Stimulated activated CD8-positive, alpha-beta memory T cell treated with anti-CD3 and anti-CD28 coated beads, Interleukin-2, amount 100 ng/mL, for 1 hour (primary cell): ENCODE measurements at places on chromosomes 7 and 10.

GRCh38 chr7:133705596-133705995 lies 421.5 kb upstream of the LRGUK start:
- DNase-seq: no peak

GRCh38 chr7:130667593-130668257 lies 823 bp downstream of the COPG2 start:
- no peak for DNase-seq

- no peak for DNase-seq
Measured at GRCh38 chr10:91190388-91190870, 30.0 kb upstream of the PCGF5 start.

DNA sequence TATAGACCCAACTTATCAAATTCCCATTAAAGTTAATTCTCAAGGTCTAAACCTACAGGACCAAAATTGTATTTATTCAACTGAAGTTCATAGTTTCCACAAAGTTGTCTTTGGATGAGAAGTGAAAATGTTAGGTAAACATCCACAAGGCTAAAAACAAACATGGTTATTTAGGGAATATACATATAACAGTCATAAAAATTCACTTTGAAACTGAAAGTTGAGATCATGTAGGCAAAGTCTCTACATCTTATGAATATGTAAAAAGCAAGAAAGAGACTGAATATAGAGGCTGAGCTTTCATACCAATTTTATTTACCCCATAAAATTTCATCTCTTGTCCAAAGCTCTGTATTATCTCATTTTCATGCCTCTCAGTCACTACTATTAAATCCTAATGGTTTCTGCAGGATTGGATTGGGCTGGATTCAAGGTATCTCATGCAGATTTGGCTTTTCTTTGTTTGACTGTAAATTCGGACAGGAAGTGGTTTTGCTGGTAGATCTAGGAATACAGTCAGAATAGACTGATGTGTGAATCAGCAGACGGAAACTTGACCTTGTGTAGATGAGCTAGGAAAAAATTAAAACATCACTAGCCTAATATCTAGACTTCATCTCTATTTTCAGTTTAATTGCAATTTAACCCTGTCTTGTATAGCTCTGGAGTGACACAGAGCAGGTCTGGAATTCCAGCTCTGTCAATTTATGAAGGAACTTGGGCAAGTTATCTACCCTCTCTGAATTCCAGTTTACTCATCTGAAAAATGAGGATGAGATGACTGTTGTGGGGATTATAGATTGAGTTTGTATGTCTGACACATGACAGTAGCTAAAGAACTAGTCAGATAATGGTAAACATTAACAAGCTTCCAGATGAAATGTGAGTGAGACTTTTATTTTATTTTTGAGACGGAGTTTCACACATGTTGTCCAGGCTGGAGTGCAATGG lies 27.3 kb upstream of the SKAP2 start:
- DNase-seq: no peak
